Stimulated activated CD8-positive, alpha-beta memory T cell treated with anti-CD3 and anti-CD28 coated beads, Interleukin-12 subunit alpha, Interleukin-12 subunit beta, amount 100 ng/mL, for 4 hours (primary cell): ENCODE measurements at places on chromosomes 4 and X.

DNA sequence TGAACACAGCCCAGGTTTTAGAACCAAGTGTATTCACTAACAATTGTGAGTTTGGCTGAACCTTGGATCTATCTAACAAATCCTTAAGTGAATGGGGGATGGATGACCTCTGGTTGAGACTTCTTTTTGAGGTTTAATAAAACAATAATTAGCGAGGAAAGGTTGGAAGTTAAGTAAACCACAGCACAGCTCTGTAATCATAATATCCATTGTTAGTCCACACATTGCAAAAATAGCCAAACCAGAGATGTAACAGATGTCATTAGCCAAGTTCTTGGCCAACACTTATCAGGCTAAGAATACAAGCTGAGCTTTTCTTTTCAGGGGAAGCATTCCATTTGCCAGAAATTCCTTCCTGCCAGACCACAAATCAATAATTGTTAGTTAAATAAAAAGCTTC is 59.1 kb downstream of the FREM3 start:
- DNase-seq = no peak

- DNase-seq = no peak
These were observed 141.1 kb downstream of the IDS start for GRCh38 chrX:149363965-149364364.

- DNase-seq = no peak
These were observed 153.1 kb upstream of the PCDH18 start for GRCh38 chr4:137685357-137685756.

DNA sequence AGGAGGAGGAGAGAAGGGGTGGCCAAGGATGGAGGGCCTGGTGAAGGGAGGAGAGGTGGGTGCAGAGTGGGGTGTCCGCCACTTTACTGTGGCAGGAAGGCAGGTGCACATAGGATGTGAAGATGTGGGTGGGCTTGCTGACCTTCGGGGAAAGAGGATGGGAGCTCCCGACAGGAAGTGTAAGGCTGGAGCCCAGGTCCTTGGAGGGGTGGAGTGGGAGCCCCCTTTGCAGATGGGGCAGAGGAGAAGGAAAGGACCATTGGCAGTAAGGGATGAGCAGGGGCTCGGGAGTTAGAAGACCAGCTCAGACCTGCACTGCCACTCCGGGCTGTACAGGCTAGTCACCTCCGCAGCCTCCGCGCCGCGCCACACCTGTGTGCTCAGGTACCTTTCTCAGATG is 89.5 kb downstream of the EVC start:
- no peak for DNase-seq

DNA sequence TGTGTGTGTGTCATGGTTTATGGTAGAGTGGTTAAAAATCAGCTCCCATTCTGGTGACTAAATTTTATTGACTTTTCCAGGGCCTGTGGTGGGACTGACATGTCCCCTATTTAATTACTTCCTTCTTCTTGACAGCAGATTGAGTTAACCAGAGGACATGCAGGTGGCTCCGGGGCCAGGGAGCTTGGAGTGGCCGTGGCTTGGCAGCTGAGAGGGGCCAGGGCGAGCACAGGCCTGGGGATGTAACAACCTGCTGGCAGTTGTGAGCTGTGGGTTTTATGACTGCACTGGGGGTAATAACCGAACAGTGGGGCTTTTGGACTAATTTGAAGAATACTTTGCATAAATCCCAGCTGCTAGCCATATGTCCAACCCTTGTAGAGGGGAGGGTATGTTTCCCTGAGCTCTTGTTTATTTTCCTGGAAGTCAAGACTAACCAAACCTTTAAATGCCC is 186.0 kb downstream of the MID1IP1 start:
- no peak for DNase-seq

DNA sequence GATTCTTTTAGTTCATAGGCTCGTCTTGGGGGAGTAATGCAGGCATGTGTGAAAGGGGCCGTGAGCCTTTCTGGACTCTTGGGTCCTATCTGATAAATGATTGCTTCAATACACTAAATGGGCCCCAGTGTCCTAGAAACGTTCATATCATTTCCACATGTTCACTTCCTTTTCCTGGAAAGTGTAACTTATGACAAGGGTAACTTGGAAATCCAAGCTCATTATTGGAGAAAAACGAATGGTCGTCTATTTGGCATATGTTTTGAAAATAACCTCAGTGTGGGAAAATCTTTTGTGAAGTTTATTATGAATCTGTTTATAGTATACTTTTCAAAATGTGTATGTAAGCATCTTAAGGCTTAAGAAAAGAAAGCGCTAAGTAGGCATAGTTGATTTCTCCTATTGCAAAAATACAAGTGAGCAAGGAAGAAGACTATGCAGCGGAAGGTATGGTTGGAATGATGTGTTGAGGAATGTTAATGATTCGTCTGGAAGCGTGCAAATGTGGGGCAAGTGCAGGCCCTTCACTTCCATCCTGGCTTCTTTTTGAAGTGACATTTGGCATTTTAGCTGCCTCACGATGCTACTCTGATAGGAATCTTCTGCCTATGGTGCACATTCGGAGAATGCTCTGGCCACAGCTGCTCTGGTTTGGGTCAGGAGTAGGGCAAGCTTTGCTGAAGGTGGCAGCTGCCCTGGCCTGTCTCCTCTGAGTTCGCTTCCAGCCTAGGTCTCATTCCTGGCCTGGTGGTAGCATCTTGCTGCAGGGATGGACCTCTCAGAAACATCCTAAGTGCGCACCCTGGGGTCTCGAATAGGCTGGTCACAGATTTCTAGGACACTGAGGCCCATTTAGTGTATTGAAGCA is 49.5 kb upstream of the STOX2 start:
- DNase-seq = no peak

DNA sequence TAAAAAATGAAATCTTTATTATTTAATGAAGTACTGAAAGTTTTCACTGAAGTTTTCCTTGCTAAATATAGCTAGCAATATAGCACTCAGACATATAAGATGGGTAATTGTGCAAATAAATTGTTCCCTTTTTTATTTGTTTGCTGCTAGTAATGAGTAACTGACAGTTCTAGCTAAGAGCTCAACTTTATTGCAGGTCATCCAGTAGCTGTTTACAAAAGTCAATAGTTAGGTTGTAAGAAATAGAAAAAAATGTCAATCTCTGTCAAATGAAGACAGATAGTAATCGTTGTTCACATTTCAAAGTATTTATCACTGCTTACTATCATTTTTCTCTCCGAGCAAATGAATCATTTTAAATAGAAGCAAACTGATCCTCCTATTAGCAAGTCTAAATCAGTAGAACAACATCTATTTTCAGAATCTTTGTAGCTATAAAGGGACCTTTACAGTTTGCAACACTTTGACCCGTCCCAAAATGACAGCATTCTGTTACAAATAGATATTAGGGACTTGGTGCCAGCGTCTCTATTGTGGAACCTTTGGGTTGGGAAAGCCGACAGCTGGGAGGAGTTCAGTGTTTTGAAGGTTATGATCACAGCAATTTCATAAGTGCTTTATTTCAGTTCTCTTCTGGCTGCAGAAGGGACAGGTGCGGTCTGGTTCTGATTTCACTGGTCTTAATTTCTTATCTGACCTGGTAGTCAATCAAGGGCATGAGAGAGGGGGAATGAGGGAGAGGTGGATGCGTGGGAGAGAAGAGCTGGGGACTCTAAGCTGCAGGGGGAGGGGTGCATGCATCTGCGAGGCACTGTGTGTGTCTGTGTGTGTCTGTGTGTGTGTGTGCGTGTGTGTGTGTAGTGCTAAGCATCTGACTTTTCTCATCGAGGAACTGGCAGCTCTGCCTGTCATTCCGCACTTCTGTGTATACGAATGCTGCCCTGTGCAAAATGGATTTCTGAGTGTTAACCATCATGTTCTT is 227.9 kb upstream of the PITX2 start:
- DNase-seq = no peak

DNA sequence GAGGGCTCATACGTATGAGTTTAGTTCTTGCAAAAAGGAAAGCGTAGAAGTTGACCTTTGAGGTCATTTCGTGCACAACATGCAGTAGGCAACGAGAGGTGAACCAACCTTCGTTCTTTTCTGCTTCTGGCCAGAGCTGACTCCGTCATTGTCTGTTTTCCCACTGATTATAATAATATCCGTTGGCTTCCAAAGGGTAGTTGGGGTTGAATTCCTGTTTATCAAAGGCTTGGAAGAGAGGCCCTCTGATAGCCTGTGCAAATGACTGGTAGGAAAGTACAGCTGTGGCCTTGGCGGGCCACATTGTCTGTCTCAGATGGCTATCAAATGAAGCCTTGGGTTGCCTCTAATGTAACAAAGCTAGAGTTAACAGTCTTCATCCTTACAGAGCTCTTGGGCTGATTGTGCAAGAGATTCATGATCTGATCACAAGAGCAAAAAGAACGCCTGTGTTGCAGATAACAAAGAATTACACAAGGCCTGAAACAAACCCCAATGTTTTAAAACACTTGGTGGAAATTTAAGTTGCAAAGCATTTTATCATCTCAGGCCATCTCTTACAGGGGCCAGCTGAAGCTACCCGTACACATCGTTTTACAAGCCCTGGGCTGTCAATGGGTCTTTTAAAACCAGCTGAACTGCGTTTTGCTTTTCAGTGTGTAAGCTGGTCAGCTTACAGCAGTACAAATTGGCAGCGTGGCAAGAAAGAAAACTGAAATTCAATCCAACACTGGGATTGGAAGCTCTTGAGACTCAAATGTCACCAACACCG is 46.1 kb upstream of the FAM9C start:
- DNase-seq = no peak

- DNase-seq = no peak
These were observed 279.8 kb upstream of the BOD1L1 start for GRCh38 chr4:13907255-13907751.

GRCh38 chrX:81308086-81308829 is 106.4 kb downstream of the SH3BGRL start:
- no peak for DNase-seq

- DNase-seq = no peak
These were observed 933.0 kb upstream of the LCORL start for GRCh38 chr4:18954538-18954937.

DNA sequence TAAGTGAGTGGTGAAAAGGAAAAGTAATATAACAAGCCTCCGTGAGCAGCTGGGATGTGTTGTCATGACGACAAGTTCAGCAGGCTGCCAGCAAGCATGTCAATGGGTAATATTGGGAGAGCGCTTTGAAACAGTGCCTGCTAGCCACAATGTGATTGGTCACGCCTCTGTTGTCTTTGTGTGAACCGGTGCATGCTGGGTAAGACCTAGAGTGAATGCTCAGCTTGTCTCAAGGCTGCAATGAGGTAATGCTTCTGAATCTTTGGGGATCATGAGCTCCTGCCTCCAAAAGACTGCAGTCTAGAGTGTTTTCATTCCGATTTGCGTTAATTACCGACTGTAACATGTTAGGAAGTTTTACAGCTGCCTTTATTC is 54.9 kb downstream of the STOX2 start:
- no peak for DNase-seq

DNA sequence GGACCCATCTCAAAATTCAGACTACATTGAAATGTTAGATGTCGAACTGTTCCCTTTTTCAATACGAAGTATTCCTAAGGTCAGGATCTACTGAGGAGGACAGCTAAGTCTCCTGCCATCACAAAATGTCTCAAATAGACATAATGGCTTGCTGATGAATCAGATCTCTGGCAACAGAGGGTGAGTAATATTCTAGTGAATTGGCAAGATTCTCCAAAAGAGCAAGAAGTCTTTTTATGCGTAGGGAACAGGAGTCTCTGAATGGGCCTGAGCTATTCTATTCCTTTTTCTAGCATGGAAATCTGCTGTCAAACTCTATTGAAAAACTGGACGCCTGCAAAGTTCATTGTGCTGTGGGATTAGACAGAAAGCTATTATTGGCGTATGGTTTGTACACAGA is 145.4 kb downstream of the FNIP2 start:
- DNase-seq = no peak

GRCh38 chr4:99028187-99028586 is 32.7 kb downstream of the METAP1 start:
- no peak for DNase-seq

DNA sequence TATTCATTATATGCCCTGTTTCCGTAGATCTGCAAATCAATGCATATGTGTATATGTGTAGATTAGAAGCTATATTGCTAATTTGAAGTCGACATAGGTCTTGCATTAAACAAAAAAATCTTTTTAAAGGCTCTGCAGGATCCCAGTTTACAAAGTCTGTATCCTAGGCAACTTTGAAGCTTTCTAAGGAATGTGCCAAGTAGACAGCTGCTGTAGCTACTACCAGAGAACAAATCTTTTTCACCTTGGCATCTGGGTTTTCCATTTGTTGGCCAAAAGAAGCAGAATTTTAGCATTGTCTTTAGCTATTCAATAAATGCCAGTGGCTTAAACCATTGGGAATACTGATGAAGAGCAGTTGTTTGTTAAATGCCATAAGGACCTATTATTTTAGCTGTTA is 88.0 kb downstream of the NAA11 start:
- DNase-seq = no peak

DNA sequence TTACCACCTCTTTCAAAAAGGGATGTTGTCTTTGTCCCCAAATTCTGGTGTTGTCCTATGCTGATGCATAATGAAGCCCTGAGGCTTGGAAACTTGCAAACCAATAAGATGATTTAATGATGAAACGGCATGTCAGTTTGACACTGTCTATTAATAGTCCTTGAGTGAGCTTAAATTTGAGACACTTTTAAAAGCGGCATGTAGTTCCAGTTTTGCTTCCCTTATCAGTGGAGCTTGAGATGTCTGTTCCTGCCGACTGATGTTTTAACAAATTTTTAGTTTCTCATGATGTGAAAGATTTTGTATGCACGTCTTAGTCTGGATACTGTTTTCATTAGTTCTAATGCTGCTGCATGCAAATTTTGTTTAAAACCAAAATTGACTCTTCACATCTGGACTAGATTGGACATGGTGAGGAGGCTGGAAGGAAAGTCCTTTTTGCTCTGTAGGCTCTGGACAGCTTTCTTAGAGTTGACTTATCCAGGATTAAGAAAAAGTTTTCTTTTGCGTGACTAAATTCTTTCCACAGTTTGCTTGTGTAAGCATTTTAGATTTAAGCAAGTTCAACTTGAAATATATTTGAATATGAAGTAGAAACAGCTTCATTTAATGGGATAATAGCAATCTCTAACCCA is 11.7 kb downstream of the C1GALT1C1 start:
- DNase-seq = no peak

DNA sequence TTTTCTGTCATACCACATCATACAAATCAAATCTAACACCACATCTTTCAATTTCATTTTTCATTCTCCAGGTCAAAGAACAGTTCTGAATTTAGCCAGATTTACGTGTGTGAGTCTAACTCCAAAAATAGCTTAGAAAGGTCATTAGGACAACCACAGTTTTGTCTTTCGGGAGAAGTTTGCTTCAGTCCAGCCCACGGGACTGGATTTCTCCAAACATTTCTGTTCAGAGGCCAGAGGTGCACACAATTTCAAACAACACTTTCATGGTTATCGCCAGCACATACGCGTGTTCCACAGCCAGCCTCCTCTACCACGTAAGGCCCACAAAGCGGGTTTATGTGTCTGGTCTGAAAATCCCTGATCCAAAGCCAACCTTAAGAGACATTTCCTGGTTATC is 65.9 kb downstream of the VEGFC start:
- no peak for DNase-seq

- DNase-seq = no peak
These were observed 30.6 kb downstream of the BBS12 start for GRCh38 chr4:122762966-122763716.

DNA sequence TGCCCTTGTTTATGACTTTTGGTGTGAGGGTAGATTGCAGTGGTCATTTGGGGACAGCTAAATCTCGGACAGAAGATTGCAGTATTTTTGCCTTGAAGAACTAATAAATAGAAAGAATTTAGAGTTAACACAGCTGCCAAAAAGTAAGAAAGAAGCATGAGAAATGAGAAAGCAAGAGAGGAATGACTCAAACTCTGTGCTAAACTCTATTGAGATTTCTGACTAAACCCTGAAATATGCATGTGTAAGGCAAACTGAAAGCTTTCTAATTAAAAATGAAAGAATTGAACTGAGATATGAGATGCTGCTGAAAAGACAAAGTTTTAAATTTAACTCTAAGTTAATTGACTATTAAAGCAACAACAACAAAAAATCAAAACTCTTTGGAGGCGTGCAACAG is 791.3 kb downstream of the RAB28 start:
- no peak for DNase-seq
